ENCODE measurements at places on chromosomes 2 and 18.

DNA sequence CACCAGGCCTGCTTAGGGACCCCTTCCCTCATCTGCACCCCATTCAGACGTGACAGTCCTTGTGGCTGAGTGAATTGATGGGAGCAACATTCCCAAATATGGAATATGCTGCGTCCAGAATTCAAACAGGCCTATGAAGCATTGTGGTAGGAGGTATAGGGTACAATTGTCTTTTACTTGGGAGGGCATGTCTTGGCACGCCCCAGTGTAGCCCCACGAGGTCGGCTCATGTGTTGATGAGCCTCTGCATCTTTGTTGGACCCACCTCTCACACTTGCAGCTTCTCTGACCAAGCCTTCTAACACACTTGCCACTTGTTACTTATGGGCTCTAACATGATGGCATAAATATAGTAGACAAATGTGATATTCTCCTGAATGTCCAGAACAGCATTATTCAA is 1.6 kb downstream of the TIMM21 start:
- DNase-seq: no peak

GRCh38 chr2:64491426-64491825 is 32.7 kb upstream of the AFTPH start:
- DNase-seq: no peak

DNA sequence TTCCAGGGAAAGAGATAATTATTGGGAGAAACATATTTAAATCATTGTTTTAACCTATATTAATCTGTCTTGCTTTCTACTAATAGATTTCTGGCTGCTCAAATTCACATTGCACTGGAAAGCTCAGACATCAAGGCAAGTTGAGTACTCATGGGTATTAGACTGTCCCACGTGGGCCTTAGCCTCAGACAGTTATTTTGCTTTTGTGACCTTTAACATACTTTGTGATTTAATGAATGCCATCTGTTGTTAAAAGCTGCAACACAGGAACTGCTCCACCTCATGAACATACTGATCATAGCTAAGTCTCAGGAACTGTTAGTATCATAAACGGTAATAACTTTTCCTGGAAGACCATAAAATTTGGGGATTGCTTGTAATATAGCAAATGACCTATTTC is 2.7 kb upstream of the LCT start:
- no peak for DNase-seq

- DNase-seq: no peak
Observed at GRCh38 chr2:223697316-223697891, 95.2 kb upstream of the SCG2 start.

GRCh38 chr18:38642711-38643110 is 1077.1 kb upstream of the CELF4 start:
- DNase-seq: no peak
